ENCODE measurements at places on chromosomes 5 and 9.

GRCh38 chr9:79973627-79974026 is 401.9 kb downstream of the TLE4 start:
- DNase-seq: no peak

GRCh38 chr5:111933086-111933485 is 176.1 kb upstream of the NREP start:
- no peak for DNase-seq

DNA sequence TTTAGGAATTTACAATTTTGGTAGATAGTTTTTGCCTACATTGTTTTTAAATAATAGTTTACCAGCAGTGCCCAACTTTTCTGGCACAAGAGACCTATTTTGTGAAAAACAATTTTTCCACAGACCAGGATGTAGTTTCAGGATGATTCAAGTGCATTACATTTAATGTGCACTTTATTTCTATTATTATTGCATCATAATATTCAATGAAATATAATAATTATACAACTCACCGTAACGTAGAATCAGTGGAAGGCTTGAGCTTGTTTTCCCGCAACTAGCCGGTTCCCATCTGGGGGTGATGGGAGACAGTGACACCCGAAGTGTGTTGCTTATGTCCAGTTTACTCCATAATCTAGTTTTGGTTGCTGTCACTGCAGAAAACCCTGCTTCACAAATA is 3.5 kb upstream of the HNRNPA0 start:
- no peak for DNase-seq

DNA sequence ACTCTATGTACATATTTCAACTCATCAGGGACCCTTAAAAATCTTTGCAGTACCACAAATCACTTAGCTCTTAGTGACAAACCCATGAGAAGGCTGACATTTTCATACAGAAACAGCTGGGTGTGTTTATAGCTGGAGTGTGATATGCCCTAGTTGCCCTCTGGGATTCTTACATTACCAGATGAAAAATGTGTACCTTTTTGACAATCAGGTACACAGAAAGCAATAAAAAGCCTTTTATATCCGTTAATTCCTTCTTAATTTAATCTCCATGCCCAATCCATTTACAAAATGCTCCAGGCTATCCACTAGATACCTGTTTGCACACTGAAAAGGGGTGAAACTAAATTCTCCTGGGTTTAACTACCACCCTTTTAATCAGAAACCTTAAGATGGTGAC is 222.9 kb downstream of the KIAA0825 start:
- DNase-seq: no peak

DNA sequence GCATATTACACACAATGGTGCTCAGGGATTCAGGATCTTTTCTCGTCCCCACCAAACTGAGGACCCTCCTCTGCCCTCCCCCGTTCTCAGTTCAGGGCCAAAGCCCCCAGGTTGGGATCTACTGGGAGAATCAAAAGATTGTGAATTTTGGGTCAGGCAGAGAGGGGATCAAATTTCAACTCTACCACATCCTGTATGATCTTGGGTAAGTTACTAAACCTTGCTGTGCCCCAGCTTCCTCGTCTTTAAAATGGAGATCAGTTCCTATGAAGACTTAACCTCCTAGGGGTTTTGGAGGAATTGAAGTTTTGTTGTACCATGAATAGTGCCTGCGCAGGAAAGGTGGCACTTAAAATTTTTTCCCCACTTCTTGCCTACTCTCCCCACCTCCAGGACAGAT is 62.4 kb downstream of the RAI14 start:
- DNase-seq: no peak

DNA sequence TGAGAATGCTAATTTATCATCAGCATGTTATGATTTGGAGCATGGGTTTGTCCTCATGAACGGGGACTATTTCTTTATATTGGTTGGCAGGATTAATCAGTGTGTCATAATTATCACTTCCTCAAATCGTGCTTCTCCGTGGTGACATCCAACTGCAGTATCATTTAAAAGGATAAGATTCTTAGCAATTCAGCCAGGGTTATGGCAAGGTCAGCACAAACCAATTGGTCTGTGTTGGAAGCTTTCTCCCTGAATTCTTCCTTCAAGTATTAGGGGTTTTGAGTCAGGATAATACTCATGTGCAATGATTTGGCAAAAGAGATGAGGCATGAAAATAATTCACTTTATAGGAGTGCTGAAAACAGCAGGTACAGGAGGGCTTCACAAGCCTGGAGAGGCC is 5.5 kb upstream of the CAMLG start:
- no peak for DNase-seq

- DNase-seq: no peak
Measured at GRCh38 chr9:6759185-6759977, 1.6 kb downstream of the KDM4C start.

DNA sequence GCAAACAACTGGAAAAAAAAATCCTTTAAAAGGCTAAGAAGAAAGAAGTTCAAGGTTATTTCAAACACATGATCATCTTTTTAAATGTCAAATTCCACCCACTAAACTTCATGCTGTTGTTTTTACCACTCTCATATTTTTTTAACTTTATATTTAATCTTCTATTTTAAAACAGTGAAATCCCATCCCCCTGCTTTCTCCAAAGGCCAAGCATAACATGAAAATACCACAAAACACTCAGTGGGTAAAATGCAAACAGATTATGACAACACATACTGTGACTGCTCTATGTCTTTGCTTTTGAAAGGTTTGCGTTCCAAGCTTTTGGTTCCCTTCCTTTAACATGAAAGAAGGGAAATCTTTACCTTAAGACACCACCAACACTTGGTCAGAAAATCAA is 127.6 kb downstream of the SNCAIP start:
- no peak for DNase-seq

- no peak for DNase-seq
Measured at GRCh38 chr9:114830546-114830945, 24.7 kb upstream of the TNFSF15 start.

DNA sequence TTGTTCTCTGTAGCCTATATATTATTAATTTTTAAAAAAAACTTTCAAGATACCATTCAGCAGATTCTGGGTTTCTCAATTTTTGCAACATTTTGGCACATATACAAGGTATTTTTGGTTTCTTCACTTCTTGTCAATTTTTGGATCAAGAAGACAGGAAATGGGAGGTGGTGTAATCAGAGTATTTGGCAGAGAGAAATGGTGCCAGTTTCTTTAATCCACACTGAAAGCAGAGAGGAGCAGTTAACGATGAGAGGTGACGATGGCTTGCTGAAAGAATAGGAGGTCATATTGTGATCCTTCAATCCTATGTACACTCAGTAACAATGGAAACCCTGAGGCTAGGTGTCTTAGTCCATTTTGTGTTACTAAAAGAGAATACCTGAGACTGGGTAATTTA is 16.4 kb downstream of the NNT start:
- no peak for DNase-seq

- DNase-seq: no peak
Measured at GRCh38 chr5:79048437-79048836, 21.0 kb downstream of the DMGDH start.

GRCh38 chr9:73135394-73135793 is 16.3 kb upstream of the ANXA1 start:
- DNase-seq: no peak

DNA sequence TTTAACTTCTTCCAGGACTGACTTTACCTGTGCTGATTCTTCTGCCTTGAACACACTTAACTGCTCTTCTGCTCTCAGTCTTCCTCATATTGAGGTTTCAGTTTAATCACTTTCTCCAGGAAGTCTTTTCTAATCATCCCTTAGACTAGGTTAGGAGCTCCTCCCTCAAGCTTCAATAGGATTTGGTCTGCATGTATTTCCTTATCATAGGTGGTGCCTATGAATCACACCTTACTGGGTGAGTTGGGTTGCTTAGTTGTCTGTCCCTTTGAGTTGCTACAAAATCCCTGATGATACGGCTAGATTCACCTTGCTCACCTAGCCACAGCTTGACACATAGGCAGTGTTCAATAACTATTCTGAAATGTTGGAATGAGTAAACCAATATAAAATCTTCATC is 164.4 kb downstream of the DNAH5 start:
- no peak for DNase-seq

DNA sequence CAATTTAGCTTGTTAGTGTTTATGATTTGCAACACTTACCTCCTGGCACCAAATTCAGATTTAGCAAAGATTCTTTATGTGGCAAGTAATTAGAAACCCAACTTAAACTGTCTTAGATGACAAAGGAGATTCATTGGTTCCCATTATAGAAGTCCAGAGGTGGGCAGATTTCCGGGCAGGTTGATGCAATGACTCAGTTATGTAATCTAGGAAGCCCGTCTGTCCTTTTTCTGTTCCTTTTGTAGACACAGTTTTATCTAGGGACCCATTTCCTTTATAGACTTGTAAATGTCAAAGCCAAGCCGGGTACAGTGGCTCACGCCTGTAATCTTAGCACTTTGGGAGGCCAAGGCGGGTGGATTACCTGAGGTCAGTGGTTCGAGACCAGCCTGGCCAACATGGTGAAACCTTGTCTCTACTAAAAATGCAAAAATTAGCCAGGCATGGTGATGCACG is 20.3 kb upstream of the ANKRD33B start:
- DNase-seq: no peak

- no peak for DNase-seq
Measured at GRCh38 chr5:178389026-178389729, 156.6 kb upstream of the PHYKPL start.
